ENCODE measurements at places on chromosomes 5 and 9.

- no peak for DNase-seq
Measured at GRCh38 chr9:96006961-96007360, 131.5 kb downstream of the ERCC6L2 start.

- DNase-seq: no peak
Measured at GRCh38 chr5:113058706-113059226, 82.2 kb downstream of the DCP2 start.

DNA sequence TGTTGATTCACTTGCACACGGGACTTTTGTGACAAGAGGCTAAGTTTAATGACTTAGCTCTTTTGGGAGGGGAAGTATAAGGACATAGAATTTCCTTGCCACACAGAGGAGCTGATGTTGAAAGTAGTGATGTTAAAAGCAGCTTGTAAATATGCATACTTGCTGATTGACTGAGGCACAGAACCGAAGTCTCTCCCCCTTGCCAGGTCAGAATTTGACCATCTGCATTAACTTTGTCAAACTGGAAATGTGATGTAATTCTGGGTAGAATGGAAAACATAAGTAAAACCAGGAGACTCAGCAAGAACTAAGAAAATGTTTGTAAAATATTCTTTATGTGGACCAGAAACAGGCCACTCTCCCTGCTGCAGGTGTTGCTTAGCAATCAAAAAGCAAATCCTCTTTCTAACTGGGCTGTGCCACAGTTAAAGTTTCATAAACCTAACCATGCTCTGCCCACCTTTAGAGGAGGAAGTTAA is 284.2 kb downstream of the NR3C1 start:
- no peak for DNase-seq

DNA sequence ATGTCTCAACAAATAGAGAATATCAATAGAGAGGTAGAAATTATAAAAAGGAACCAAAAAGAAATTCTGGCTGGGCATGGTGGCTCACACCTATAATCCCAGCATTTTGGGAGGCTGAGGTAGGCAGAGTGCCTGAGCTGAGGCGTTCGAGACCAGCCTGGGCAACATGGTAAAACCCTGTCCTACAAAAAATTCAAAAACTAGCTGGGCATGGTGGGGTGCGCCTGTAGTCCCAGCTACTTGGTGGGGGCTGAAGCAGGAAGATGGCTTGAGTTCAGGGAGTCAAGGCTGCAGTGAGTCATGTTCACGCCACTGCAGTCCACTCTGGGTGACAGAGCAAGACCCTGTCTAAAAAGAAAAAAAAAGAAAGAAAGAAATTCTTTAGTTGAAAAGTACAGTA is 24.9 kb downstream of the IPPK start:
- DNase-seq: no peak

DNA sequence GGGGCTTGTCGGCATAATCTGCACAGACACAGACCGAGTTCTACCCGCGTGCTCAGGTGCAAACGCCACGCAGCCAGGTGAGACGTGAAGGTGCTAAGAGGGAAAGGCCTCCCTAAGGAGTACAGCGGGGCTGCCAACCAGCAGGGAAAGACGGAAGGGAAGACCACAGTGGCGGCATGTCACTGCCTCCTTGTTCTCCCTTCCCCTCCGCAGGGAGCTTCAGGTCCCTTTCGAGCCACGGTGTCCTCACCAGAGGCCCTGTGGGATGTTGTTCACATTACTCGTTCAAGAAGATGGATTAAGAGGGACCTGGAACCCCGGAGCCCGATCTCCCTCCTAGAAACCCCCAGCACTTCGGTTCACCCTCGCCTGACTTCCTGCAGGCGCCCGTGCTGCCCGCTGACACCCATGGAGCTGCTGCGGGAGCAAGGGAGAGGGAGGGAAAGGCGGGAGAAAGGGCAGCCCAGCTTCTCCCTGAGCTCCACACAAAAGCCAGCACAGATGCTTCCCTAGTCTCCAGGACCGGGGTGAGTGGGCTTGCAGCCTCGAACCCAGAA is 686 bp downstream of the BRD9 start:
- DNase-seq: no peak

DNA sequence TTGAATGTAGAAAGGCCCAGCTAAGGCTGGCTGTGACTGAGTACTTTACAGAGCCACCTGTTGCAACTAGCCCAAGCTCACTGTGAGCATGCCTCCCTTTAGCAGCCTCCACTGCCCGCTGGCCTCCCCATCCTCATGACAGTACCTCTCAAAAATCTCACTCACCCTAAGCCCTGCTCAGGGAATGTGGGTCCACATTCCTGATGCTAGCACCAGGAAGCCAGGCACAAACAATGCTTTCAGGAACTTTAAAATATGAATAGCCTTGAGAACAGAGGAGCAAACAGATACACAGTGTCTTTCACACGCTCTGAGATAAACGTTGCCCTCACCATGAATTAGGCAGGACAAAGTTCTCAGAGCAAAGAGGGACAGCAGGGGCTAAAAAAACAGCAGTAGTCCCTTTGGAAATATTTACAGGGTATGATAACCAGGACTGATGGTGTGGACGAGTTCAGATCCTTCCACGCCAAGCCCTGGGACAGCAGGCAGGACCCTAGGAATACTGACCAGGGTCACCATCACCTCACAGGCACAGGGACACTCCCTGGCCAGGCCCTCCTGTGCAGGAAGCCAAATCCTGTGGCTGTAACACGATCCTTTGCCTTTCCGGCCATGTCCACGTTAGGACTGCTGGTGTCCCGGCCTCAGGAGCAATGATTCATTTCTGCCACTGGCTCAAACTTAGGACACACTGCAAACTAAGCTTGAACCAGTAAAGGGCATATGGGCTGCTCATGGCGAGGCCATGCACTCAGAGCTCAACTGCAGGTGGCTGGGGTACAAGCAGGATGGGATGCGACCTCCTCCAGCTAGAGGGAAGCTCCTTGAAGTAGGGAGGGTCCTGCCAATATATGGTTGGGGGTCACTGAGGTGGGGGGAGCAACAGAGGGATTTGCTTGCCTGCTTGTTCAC is 9.6 kb downstream of the ACSL6 start:
- no peak for DNase-seq

DNA sequence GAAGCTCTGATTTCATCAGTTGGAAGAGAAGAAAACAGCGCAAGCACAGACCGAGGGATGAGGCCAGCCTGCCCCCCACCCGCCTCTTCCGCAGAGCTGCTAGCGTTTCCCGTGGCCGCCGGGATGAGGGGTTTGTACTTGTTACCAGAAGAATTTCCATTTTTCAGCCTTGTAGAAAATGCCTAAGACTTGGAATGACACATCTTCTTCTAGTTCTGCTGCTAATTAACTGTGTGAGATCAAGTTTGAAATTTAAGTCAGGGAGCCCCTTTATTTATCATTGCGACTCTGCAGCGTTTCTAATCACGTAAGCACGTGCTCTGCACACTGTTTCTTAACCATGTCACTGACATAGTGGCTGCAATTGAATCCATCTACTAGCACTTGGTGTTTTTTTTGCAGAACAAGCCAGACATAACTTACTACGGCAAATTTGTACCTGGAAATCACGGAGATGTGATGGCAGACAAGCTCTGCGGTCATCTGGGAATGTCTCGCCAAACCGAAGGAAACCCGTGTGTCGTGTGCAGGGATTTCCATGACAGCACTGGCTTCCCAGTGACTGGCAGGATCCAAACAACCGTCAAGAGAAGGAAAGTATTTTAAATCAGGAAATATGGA is 41.8 kb upstream of the ROR2 start:
- DNase-seq: no peak

DNA sequence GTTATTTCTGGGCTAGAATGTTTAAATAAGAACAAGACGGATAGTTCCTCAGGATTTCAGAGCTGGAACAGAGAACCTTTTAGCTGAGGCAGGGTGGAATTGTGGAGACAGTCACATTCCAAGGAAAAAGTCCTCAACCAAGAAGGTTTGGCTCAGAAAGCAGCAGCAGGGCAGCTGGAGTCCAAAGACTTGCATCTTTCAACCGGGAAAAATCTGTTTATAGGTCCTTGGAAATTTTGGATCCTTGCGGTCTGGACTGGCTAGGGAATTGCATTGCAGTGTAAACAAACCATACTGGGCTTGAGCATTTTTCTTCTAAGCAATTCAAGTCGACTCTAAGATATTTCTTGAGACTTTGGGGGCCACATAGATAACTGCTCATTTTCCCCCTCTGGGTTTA is 40.8 kb upstream of the HMHB1 start:
- DNase-seq: no peak

DNA sequence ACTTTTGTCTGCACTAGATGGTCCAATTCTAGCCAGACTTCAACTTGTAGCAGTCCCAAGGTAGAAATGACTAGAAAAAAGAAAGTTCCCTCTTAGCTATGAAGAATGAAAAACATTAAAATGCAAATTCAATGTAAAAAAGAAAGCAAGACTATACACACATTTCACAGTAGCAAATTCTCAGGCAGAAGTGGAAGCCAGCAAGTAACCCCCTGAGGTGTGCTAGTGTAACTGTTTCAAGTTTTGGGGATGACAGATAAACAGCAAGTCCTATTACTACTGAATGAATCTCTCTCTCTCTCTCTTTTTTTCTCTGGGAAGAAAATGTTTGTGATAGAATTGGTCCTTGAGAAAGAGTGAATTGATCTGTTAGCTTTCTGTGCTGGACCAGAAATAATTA is 185.6 kb downstream of the EFNA5 start:
- no peak for DNase-seq

DNA sequence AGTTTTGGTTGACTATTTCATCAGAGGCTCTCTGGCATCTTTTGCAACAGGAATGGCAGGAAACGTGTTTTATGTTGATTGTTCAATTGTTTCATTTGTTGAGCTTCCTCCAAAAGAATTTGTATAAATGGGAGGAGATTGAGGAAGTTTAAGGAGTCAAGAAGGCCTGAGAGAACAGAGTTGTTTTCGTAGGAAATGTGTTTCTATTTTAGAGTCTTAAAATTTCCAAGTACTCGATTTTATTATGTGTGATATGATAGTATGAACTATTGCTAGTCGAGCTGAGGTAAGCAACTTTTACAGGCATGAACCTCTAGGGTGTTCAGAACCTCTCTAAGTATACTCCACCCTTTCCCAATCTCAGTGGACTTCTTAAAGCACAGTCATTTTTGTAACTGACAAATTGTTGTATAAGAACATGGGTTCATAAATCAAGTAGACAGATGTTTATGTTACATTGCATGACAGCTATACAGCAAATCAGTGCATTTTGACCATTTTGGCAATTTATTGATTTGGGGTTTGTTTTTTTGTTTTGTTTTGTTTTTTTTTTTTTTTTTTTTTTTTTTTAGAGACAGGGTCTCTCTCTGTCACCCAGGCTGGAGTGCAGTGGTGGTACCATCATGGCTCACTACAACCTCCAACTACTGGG is 47.4 kb downstream of the POLK start:
- DNase-seq: no peak

DNA sequence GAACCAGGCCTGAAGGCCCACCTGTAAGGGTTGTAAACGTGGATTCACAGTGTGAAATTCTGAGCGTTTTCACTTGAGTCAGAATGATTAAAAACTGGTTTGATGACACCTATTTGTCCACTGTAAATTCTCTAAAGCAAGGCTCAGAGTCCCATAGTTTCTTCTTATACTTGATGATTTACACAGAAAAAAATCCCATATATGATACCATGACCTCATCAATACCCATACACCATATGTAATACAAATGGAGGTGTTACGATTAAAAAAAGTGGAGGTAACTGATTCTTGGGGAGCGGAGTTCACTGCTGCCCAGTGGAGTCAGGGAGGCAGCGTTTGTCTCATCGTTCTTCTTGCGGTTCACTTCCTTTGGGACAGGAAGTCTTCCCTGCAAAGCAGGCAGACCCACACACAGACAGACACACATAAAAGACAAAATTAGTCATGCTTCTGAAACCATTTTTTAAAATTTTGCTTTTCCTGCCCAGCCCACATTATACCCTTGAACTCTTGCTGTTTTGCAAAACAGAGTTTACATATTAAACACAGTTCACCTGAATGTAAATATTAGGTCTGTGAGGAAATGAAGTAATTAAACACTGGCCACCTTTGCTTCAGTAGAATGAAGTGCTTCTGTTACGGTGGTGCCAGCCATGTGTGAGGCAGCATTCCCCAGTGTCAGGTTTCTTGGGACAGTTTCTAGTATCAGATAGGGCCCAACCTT is 26.2 kb downstream of the NREP start:
- DNase-seq: no peak

- DNase-seq: no peak
Measured at GRCh38 chr9:9045072-9045471, 1245.5 kb upstream of the DMAC1 start.

DNA sequence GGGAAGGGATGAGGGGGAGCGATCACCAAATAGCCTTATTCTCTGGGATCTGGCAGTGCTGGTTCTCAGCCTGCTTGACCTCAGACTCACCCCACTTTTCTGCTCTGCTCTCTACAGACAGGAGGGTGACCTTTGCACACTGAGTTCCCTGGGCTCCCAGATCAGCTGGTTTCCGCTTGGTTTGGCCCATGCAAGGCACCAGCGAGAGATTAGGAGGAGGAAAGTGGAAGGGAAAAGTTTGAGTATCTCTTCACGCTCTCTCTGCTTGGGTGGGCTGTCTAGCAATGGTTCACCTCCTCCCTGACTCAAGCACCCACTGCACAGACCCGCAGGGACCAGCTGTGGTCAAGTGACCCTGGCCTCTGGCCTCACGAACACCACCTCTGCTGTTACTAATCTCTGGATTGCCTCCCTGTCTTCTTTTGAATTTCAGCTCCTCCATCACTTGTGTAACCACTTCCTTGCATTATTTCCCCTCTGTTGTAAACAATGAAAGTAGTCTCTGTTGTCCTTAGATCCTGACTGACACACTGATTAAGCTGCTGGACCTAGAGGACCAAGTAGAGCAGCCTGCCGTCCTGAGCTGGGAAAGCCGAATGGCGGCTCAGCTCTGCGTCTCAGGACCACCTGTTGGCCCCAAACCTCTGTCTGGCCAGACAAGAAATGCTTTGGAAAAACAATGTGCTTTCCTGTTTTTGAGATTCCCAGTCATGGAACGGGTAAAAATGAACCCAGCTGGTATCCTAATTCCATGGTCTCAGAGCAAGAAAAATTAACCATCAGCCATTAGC is 186.6 kb downstream of the CRB2 start:
- no peak for DNase-seq

GRCh38 chr5:142720641-142721271 is 34.9 kb upstream of the FGF1 start:
- no peak for DNase-seq

GRCh38 chr5:37722236-37723161 is 117.3 kb downstream of the GDNF start:
- DNase-seq: no peak

DNA sequence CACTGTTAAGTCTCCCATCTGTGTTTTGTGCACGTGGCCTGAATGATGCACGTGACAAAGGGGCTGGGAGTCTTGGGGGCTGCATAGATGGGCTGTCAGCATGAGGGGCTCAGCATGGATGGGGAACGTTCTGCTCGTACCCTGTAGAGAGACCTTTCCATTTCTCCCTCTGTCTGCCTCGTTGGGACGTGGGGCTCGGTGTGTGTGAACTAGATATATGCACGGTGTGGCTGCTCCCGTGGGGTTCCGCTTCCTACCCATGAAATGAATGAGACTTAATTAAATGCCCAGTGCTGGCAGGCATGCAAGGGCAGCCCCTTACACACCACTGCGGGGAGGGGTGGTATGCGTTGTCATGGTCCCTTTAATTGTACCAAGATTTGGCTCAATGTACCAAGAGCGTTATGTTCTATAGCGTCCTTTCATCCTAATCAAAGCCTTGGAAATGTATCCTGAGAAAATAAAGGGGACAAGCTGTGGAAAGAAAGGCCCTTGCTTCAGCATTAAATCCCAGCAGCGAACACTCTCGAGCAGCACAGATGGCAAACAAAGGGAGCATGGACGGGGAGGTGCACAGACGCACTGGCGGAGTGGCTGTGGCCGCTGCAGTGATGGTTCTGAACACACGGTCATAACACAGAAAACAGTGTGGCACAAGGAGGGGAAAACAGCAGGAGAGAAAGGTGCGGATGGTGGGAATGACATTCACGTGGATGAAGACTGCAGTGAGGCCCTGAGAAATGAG is 66.8 kb downstream of the RASGEF1C start:
- no peak for DNase-seq
